ENCODE measurements at places on chromosomes 6 and 20.

DNA sequence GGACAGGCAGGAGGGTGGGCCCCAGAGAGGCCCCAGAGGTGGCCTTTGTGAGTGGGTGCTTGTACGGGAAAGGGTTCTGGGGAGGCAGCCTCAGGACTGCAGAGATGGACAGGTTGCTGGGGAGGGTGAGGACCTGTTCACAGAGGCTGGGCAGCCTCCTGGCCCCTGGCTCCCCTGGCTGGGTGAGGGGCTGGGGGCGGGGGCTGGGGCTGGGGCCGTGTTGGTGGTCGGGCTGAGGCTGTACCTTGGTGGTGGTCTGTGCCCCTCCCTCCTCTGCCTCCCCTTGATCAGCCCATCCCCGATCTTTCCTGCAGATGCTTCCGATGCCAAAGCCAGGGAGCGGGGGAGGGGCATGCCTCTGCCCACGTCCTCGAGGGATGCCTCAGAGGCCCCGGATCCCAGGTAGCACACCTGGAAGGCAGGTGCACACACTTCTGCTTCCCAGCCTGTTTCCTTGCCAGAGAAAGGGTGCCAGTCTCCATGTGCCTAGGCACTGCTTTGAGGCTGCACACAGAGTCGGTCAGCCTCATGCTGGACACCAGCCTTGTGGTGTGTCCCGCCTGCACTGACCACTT lies 4.8 kb downstream of the TCEA2 start:
- DNase-seq = no peak

DNA sequence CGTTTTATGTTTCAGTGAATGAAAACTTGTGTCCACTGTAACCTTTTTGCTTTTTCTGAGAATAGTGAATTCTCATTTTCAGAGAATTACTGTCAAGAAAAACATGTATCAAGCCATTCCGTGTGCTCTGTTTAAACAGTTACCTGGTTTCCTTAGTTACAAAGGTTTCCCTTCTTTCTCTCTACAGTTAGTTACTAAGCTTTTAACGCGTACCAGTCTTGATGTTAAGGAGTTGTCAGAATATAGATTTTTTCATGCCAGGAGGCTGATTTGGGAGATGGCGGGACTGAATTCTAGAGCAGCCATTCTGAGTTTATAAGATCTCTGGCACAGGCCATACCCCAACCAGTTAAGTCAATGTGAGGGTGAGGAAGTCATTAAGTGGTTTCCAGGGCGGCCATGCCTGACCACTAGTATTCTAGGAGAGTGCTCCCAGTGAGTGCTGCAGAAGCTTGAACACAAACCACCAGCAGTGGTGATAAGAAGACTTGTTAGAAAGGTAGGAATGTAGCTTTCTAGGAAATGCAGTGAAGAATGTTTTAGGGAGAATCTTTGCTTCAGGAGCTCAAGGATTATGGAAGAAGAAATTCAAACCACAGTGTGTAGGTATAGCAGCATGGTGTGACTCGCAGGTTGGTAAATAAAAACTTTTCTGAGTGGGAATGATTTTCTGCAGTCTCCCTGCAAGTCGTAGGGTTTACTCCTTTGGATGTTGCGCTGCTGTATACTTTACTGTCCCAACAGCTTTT lies 112.9 kb downstream of the JARID2 start:
- DNase-seq = no peak

GRCh38 chr6:104710543-104711335 lies 149.0 kb downstream of the HACE1 start:
- DNase-seq = no peak

GRCh38 chr6:143998686-143999085 lies 9.4 kb downstream of the PLAGL1 start:
- DNase-seq = no peak

GRCh38 chr6:18412068-18412467 lies 24.9 kb downstream of the RNF144B start:
- no peak for DNase-seq

DNA sequence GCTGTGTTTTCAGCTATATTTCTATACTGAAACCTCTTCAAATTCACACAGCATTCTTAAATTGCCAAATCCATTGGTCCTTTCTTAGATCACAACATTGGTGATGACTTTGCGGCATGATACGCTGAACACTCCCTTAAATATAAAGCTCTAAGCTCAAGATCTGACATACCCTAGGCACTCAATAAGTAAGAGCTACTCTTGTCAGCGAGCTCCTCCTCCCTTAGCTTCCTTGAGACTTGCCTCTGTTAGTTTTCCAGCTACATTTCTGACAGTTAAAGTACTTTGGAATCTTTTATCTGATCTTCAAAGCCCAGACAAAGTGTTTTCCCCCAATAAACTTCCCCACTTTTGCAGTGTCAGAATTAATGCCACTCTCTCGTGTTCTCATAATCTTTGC lies 117.0 kb downstream of the HIVEP2 start:
- no peak for DNase-seq

GRCh38 chr6:5249451-5250122 lies 11.2 kb downstream of the LYRM4 start:
- no peak for DNase-seq

- DNase-seq = no peak
Measured at GRCh38 chr6:159919800-159920199, 29.0 kb downstream of the MAS1 start.

GRCh38 chr6:109322825-109323224 lies 59.4 kb downstream of the CD164 start:
- no peak for DNase-seq

DNA sequence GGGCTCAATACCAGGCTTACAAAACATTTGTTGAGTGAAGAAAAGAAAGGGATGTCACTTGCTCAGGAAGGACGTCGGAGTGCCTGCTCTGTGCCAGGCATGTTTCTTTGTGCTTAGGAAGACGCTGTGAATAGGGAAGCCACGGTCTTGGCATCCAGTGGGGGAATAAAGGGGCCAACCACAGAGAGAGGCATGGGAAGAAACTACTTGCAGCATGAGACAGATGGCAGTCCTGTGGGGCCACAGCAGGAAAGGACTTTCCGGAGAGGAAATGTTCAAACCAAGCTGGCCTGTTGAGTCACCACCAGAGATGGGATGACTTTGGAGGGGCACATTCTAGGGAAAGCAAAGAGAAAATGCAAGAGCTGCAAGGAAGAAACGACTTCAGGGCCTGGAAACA lies 173.2 kb downstream of the CDH26 start:
- no peak for DNase-seq

GRCh38 chr6:53937461-53937860 lies 142.7 kb downstream of the LRRC1 start:
- DNase-seq = no peak

DNA sequence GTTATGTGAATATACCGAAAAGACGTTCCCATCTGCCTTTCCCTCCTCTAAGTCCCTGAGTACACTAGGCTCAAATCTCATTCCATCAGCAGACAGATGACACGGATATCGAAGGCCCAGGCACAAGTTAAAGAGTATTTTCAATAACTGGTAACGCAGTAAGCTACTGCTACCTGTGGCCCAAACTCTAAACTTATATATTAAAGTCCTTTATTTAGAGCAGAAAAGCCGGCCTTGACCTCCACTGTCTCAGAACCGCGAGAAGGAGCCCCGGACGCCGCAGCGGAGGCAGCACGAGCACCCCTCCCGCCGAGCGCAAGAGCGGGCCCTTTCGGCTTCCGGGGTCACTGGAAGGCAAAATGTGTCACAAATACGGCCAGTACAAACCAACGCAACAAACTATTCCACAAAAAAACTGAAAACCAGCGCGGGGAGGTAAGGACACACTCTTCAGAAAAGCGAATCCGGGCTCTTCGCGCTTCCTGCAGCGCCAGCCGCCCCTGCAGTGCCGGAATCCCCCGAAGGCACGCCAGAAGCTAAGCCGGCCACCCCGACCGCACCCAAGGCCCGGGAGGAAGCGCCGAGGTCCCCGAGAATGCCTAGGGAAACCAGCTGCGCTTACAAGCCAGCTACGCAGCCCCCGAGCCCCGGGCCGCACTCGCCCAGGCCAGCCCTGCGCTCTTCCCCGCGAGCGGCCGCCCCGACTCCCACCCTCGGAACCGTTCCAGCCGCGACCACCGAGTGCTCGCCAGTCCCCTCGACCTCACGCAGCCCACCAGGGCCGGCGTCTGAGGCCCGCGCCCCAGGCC lies 681 bp downstream of the DIDO1 start:
- peak; percentile 36 for DNase-seq

DNA sequence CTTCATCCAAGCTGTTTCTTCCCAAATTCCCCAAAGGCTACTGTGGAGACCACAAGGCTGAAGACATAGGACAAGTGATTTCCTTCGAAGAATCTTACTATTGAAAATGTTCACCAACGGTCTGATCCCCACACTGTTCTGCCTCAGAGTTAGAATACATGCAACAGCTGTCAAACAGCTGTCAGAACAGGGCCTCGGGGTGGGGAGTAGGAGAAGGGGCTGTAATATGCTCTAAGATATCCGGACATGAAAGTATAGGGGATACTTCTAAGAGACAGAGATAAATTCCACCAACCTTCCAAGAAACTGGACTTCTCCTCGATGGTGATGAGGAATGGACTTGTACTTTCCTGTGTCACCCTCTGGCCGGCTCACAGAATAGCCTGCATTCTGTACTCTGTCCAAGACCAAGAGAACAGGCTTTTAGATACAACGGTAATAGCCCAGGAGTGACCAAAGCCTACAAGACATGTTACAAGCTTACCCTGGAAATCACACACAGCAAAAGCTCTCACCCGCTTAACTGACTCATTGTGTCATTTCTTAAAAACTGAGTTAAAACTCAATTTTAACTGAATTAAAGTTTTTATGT lies 69.2 kb upstream of the PTGIS start:
- no peak for DNase-seq

DNA sequence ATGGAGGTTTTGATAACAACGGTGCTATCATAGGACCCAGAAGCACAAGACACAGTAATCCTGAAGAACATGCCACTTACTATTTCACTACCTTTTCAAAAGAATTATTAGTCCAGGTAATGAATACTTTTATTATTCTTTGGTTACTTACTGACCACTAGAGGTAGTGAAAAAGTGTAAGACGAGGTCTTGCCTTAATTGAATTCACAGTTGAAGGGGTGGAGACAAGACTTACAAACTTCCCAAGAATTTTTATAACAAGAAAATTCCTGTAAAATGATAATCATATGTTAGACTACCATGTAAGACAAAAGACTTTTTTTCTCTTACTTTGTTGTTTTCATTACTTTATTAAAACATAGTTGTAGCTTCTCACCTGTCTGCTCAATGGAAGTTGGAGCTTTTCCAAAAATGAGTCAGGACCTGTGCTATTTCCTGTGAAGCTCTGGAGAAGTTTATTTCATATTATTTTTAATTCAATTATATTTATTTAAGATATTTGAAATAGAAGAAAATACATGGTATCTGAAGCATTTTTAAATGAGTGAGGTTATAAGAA lies 52.4 kb downstream of the DOP1A start:
- DNase-seq = no peak

DNA sequence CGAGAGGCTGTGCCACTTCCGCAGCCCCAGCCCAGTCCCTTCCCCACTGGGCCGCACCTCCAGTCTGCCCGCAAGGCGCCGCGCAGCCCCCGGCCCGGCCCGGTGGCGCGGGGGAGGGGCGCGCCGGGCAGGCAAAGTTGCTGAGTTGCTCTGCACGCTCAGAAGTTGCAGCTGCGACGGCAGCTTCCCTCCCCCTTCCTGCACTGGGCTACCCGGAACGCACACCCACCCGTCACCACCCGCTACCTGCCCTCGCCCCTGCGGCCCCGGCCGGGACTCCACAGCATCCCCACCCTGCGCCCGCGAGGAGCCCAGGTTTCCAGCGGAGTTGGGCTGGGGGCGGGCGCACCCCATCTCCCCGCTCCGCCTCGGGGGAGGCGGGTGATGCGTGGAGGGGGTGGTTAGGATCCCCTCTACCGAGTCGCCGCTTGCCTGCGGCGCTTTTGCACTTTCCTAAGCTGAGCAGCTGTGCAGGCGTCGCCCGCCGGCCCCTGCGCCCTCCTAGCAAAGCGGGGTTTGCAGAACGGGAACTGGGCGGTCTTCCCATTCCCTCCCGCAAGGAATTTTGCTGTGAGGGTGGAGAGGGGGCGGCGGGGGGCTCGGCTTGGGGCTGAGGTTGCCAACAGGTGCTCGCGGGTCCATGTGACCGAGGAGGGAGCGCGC lies 55.9 kb upstream of the RREB1 start:
- DNase-seq = peak; percentile 28

DNA sequence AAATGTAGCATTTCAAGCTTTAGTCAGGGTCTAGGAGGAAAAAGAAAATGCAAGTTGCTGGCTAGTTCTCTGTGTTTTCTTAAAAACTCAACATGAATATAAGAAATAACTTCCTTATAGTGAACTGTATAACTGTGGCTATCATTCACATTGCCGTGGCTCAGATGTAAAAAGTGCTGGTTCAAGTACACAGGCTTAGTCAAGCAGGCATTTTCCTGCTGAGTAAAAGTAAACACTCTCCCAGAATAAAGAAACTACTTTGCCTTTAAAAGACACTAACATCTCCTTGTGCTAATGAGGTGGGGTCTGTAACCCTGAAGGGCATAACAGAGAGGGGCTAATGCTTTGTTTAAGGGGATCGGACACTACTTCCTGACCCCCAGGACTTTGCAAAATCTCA lies 3.3 kb downstream of the ATP5F1E start:
- no peak for DNase-seq

DNA sequence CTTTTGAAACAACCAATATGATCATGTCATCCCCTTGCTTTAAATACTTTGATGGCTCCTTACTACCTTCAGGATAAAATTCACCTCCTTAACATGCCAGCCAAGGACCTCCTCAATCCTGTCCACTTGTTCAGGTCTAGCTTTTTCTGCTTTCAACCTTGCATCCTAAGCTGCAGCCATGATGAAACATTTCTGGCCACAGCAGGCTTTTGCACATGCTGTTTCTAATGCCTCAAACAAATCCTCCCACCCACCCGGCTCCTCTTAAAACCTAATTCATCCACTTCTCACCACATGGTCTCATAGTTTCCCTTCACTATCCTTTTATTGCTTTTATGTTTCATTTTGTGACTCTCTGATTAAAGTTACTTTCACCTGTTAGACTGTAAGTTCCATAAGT lies 124.6 kb downstream of the MYB start:
- no peak for DNase-seq

- no peak for DNase-seq
Measured at GRCh38 chr6:79184641-79185040, 49.8 kb downstream of the HMGN3 start.

GRCh38 chr6:127397729-127398630 lies 54.6 kb upstream of the ECHDC1 start:
- DNase-seq = no peak

DNA sequence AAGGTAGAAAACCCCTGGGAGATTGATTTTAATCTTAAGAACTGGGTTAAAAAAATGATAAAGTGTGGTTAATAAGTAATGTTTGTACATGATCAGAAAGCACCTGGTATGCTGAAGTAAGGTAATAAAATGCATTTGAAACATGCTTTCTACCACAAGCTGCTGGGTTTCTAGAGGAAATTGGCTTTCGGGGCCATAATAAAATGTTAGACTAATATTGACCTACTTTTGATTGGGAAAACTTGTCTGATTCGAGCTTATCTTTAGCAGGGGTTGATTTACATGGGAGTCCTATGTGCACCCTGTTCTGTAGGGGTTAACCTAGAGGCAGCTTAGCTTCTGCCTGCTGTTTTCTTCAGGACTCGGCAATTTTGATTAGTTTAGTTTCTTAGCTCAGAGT lies 50.5 kb downstream of the CRYBG1 start:
- DNase-seq = no peak

GRCh38 chr20:41367393-41367695 lies 726 bp upstream of the EMILIN3 start:
- DNase-seq = no peak

All from CD4-positive, alpha-beta T cell treated with Interleukin-15 for 4 hours (primary cell).